ENCODE measurements at places on chromosomes 3 and 15. TPM values are rescaled to one million over a fixed set of nuclear protein-coding genes. Genes with fewer than 3 reads are reported as not detected.

The TMEM158 gene
- total RNA-seq, result 15.2 TPM

The CPB1 gene
- not detected for total RNA-seq

The CCDC71 gene
- total RNA-seq, result 12.1 TPM

The RPL4 gene
- 5,352 TPM for total RNA-seq

The CTXND1 gene
- total RNA-seq, result not detected

The HGD gene
- 22.1 TPM for total RNA-seq

The CLDN11 gene
- total RNA-seq, result 0.21 TPM

The CERS3 gene
- not detected for total RNA-seq

The KPNA1 gene
- 54.3 TPM for total RNA-seq

The SIAH2 gene
- 15.4 TPM for total RNA-seq

The DOCK3 gene
- total RNA-seq, result 0.44 TPM

The KCNAB1 gene
- not detected for total RNA-seq

The NLGN1 gene
- not detected for total RNA-seq

The RTP1 gene
- total RNA-seq, result not detected

The PCOLCE2 gene
- 30.3 TPM for total RNA-seq

The NPAP1 gene
- not detected for total RNA-seq

All from A549 treated with Mapracorat at 1 μM for 4 hours (cell line).